ENCODE measurements at places on chromosomes 7 and 10.

DNA sequence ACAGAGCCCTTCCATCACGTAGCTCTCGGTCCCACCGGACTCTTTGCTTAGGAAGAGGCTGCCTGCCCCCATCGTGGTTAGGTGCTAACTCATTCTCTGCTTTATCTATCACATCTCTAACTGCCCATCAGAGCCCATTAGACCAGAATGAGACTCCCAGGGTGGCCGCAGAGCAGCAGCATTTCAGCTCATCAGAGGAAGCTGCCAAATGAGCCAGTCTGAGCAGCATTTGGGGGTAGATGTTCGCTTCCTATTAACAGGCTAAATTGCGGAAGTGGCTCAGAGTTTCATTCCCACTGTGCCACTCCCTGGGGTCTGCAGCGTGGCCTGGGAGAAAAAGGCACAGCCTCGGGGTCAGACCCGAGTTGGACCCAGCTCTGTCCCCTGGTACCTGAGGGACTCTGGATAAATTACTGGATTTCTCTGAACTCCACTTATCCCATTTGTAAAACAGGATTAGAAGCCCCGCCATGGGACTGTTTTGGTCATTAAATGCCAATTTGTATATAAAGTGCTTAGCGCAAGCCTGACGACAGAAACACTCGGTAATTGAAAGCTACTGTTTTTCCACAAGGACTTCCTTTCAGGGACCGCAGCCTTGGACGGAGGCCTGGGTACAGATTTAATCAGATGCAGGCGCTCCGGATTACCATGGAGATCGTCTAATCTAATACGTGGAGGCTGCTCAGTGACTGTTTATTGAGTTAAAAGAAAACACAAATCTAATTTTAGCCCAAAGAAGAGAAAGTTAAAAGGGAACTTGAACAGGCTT is 73.8 kb upstream of the PRLHR start:
- DNase-seq = no peak

DNA sequence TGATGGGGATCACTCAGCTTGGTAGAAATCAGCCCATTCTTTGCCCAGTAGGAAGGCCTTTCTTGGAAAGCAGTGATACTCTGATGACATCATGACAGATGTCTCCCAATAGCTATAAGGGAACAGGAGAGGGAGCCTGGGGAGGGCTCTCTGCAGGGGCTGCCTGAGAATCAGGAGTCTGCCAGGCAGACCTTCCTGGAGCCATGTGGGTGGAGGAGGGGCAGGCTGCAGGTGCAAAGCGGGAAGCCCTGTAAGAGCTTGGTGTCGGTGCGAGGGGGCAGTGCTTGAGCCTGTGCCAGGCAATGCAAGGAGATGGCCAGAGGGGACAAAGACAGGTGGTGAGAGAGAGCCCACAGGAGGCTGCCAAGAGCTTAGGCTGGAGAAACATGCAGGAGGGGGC is 5.0 kb upstream of the TNS3 start:
- DNase-seq = no peak

- DNase-seq = no peak
Observed at GRCh38 chr7:70325509-70326101, 727.3 kb downstream of the AUTS2 start.

DNA sequence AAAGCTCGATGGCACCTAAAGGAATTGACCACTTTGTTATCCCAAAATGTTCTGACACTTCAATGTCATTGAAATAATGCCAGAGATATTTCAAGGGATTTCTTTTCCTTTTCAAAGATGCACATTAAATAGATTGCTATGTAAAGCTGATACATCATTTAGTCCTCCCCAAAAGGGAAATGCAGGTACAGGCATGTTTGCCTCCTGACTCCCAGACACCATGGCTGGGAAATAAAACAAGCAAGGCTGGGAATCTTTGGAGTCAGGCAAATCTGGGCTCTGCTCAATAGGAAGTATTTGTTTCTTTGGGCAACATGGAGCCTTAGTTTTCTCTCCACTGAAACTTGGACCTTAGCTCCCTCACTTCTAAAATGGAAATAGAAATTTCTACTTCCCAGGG is 230.8 kb upstream of the LRRTM3 start:
- DNase-seq = no peak

DNA sequence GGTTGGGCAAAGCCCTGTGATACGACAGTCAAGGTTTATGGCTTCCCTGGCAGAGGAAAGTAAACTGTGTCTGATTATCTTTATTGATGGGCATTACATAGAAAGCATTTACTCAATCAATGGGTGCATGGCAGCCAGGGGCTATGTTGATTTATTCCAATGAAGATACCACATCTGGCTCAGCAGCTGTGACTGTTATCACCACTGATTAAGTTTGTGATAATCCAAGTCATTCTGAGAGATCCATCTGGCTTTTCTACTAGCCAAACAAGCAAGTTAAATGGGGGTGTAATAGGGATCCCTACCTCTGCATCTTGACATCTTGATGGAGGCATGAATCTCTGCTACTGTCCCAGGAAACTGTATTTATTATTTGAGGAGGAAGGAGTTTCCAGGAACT is 86.7 kb downstream of the KLF6 start:
- DNase-seq = no peak

- DNase-seq = no peak
Observed at GRCh38 chr10:119653916-119654315, 2.7 kb downstream of the BAG3 start.

DNA sequence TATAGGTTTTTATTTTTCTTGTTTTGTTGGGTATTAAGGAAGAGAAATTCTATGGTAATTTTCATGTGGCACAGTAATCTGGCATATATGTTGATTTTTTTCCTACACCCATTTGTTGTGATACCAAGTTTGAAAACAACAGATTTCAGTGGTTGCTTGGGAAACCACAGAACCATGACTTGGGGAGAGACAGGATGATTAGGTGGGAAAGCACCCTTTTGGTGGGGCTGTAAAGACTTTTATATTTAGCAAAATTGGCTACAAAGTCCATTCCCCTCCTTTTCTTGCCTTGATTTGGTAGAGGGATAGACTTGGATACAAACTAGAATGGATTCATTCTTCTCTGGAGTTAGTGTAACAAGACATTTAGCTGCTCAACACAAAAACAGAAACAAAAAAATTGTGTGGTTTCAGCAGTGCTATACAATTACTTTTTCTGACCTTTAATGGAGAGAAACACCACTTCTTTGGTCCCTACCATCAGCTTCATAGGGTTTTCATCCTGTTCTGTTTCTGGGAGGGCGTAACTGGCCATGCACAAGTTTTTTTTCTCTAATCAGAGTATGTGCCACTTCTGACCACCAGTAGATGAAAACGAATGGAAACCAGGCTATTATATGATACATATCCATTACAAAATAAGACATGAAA is 52.7 kb downstream of the FIGNL1 start:
- DNase-seq = no peak

GRCh38 chr7:128783143-128783861 is 7.7 kb upstream of the OPN1SW start:
- DNase-seq = peak; percentile 45

GRCh38 chr7:112056409-112056808 is 149.8 kb downstream of the DOCK4 start:
- DNase-seq = peak; percentile 12

DNA sequence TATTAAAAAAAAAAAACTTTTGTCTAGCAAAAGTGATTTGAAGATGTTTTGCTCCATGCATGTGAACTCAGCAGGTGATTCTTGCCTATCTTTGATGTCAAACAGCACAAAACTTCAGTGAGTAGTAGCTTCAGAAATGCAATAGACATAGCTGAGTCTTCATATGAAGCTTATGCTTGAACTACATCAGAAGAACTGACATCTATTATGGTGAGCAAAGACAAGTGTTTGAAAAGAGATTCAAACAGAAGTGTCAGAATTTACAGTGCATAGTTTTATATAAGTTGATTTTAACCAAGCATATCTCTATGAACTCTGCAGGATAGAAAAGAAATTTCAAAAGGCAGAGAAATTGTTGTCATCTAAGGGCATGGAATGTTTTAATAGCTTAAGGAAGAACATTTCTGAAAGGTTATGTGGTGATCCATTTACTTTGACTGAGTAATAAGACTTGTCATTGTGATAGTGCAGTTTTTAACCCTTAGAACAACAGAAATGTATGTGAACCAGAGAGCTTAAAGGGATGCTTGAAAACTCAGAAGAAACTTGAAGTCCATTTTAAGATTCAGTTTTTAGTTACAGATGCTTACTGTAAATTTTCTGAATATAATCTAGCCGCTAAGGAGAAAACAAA is 351.4 kb downstream of the MDFIC start:
- no peak for DNase-seq

- DNase-seq = no peak
Observed at GRCh38 chr10:58780476-58780875, 267.8 kb downstream of the BICC1 start.

DNA sequence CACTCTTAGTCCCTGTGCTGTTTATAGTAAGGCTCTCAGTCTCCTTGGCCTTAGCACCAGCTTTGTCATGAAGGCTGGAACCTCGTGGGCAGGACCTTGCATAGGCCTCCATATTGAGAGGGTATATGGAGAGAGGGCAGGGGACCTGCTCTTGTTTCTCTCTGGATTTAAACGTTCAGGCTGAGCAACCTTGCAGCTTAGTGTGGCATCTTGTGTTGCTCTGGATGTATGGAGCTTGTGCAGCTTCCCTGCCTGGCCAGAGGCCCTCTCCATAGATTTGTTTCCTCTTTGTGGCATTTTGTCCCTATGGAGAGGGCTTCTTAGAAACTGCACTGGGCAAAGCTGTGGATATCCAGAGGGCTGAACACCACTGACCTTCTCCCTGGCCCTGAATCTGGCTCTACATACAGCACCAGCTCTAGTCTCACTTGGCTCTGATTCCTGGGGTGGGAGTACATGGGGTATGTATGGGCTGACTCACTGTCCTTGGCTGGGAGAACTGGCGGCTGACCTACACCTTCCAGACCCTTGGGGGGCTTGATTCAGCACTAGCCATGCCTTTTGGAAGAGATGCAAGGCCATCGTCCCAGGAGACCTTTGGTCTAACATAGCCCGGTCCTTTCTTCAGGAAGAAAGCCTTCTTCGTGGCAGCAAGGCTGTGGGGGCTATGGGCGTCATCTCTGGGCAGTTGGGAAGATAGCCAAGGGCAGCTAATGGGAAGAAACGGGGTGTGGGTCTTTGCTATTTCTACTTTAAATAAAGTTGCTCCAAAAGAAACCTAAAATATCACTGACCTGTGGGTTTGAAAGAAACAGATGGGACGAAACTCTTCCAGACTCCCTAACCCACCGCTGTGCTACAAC is 30.5 kb downstream of the ITPRIP start:
- no peak for DNase-seq

DNA sequence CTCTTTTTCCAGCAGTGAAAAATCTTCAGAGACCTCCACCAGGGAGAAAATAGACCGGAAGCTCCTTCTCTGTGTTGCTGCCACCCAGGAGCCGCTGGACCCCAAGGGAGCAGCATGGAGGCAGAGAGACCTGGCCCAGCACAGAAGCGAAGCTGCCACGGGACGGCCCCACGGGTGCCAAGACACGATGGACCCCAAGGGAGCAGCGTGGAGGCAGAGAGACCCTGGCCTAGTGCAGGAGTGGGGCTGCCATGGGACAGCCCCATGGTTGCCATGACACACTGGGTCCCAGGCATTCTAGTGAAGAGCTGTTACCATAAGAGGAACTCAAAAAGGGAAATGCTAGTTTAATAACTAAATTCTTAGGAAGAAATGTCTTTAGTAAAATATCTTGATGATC is 186.3 kb downstream of the PTPRN2 start:
- no peak for DNase-seq

DNA sequence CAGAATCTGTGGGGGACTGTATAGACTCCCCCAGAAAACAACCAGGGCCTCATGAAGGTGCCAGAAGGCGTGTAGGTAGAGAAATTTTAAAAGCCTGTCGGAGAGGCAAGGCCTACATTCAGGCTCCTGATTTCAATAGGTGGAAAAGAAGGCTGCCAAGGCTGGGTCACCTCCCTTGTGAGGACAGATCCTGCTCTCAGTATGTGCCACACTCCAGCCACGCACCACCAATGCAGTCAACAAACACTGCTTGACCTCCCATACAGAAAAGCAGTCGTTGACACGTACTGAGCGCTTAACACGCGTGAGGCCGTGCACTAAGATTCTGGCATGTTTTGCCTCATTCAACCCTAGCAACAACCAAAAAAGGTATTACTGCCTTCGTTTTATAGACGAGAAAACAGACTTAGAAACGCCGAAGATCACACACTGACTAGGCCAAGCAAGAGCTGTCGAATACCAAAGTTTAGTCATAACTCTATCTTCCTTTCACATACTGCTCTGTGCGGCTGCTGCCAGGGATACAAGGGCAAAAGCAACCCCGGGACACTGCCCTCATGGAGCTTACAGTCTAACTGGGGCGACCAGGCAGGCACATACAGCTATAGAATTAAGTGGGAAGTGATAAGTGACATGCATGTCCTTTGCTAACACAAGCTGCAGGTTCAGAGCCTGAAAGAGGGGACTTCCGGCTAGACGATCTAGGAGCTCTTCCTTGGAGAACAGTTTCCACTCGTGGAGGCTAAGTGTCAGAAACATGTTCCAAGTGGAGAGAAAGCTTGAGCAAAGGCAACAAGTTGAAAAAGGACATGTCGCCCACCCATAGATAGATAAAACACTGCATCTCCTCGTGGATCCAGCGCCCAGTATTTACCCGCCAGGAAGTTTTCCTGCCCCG is 797 bp upstream of the NKX2-3 start:
- no peak for DNase-seq

GRCh38 chr10:80878330-80878729 is 340.6 kb downstream of the SH2D4B start:
- DNase-seq = no peak

DNA sequence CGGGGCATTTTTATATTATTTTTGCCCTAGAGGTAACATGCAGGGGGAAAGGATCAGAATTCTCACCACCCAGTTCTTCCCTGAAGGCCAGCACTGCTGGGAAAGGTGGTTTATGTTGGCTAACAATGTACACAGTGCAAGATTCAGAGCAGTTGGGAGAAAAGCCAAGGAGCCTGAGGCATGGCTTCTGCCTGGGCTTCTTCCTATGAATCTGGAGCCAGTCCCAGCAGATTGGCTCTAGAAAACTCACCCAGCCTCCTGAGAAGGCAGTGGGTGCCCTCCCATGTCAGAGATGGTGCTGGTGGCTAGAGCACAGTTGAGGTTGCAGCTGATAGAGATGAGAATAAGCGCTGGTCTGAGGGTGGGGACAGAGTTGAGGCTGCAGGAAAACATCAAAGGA is 44.7 kb upstream of the GPR26 start:
- no peak for DNase-seq

DNA sequence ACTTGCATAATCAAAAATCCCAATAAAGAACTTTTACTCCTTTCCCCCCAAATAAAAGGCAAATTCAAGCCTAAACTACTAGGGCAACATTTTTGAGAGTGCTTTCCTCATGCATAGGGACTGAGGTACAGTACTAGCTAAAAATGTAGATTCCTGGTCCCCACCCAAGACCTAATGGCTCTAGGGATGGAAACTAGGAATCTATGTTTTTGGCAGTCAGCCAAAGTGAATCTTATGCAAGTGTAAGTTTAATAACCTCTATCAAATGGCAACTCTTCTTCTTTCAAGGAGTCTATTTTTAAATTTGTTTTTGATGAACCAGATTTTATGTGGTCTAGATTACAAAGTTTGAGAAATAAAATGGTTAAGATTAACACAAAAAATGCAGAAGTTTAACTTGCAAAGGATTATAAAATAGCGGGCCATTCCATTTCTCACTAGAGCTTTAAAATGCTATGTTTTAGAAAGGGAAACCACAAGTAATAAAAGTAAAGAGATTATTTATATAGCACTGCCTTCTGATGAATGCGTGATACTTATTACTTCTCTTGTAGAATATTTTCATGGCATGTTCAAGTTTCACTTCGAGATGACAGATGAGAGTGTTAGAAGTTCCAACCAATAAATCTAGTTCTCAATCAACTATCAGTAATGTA is 70.4 kb upstream of the MDFIC start:
- no peak for DNase-seq

- DNase-seq = peak; percentile 80
Observed at GRCh38 chr10:75403144-75403938, 1.8 kb upstream of the ZNF503 start.

GRCh38 chr10:49632406-49633317 is 18.8 kb downstream of the CHAT start:
- peak; percentile 30 for DNase-seq

Measured in Caco-2 (cell line).